ENCODE measurements at places on chromosomes 12 and 14.

DNA sequence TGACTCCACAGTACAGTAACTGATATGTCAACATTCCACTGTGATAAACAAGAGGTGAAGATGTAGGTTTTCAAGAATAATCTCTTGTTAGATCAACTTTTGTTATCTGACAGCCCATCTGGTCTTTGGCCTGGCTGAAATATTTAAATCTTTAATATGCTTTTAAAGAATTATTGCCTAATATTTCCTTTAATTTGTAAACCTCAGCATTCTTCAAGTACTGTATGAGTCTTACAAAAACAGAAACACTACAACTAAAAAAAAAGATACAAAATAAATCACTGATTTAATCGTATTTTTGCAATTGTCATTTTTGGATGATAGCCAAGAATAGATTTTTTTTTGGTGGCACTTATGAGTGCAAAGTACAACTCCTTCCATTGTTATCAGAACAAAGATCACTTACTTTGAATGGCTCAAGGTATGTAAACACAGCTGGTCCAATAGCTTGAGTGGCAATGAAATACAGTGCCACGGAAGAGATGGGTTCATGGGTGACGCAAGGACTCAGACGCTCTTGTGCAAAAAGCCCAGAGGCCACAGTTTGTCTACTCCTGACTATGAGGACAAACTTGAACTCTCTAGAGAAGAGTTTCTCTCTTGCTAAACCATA is 109.5 kb downstream of the PAX9 start:
- DNase-seq = no peak

DNA sequence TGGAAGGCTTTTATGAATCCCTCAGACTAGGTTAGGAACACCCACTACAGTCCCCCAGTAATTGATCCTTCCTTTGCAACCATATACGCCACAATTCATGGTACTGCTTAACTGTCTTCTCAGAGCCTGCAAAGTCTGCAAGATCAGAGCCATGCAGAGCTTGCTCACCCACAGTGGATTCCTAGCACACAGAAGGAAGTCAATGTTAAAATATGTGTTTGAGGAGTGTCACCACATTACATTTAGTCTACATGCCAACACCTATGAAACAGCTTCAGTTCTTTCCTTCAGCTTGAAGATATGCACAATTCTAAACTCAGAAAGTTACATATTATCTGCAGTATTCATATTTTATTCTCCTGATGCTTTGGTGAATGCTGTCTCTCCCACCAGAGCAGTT is 138.5 kb downstream of the NDUFA12 start:
- DNase-seq = no peak

GRCh38 chr12:2142068-2142467 is 89.3 kb downstream of the CACNA1C start:
- DNase-seq = no peak

- no peak for DNase-seq
Observed at GRCh38 chr12:111442301-111443045, 36.8 kb downstream of the SH2B3 start.

GRCh38 chr12:93106910-93107309 is 177.8 kb upstream of the EEA1 start:
- DNase-seq = no peak

GRCh38 chr12:71799106-71799505 is 40.5 kb upstream of the TBC1D15 start:
- no peak for DNase-seq
